ENCODE measurements at places on chromosomes 12 and 14.

- DNase-seq = no peak
These were observed 155.8 kb upstream of the FKBP4 start for GRCh38 chr12:2639020-2639298.

- DNase-seq = peak; percentile 71
These were observed 342.7 kb downstream of the CACNA1C start for GRCh38 chr12:2395354-2395977.

GRCh38 chr12:5945071-5946008, at the start of gene ANO2:
Gene ANO2 (minus strand): TSS chr12:5945259. CDS start chr12:5945217, 42 bp downstream.
- DNase-seq = peak; percentile 68

DNA sequence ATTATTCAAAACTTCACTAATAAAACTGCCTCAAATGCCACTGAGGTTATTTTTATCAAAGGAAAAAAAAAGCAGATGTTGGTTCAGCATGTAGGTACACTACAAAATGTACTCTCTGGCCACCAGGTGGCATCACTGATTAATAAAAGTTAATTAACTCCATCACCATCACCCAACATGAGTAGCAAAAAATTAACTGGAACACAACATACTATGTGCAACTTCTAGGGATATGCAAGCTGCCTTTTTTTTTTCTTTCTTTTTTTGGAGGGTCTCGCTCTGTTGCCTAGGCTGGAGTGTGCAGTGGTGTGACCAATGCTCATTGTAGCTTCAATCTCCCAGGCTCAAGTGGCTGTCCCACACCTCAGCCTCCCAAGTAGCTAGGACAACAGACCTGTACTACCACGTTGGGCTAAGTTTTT, 43.8 kb upstream of the NR2C1 start:
- peak; percentile 92 for DNase-seq

DNA sequence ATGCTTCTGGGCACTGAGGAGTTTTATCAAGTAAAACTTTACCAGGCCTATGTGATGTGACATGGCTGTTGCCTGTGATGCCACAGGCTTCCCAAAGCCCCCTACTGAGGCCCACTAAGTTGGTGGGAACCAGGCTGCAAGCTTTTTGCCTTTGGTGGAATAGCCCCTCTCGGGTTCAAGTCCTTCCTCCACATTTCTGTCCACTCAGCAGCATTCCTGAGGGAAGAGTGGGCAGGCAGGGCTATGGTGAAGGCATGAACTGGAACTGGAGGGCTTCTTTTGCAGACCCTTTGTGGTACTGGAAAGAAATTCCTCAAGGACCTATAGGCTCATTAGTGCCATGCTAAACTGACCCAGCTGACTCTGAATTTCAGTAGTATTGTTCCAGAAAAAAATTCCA, 48.5 kb downstream of the WDR20 start:
- DNase-seq = no peak

DNA sequence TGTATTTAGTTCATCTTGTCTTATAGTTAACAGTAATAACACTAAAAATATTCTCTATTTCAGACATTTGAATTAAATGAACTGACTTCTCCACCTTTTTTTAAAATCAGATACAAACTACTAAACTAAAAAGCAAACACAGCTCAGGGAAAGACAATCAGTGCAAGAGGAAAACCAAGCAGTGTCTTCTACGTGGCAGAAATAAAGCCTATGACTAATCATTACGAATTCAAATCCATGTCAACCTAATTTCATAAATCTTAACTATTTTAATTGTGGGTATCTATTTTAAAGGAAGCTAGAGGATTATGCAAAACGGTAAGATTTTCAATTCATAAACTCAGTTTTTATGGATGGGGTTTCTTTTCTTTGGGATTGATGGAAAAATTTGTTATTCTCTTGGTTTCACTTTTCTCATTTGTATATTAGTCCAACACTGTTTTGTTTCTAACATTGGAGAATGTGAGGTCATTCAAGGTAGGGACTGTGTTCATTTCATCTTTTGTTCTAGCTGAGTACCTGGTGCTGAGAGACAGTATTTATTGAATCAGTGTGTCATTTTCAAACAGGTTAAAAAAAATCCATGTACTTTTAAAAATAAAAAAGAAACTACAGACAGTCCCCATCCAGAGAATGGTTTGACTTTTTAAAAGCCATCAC, 12.8 kb upstream of the PALS1 start:
- DNase-seq = no peak

DNA sequence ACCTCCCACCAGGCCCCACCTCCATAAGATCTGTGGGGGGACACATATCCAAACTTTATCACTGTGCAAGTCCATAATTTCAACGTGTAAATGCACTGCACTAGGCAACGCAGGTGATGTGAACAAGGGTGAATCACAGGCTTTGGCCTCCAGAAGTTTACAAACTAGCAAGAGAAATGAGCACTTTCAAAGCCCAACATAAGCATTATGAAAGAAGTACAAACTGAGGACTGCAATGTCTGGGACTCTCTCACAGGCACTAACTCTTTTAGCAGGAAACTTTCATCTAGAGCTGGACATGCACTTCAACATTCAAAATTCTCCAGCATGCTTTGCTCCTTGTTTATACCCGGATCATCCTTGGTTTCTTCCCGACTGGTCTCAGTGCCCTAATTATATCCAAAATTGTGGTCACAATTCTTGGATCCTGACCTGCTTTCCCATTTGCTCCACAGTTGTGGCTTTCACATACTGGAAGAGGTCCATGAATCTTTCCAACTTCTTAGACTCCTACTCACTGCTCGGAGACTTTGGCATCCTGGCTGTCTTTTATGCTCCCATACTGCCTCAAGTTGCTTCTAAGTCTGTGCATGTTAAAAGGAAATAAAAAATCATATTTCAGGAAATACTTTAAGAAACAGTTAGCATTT, 44.9 kb upstream of the STRAP start:
- DNase-seq = peak; percentile 22

- DNase-seq = no peak
These were observed 4.9 kb upstream of the PTCSC3 start for GRCh38 chr14:36181417-36181816.

DNA sequence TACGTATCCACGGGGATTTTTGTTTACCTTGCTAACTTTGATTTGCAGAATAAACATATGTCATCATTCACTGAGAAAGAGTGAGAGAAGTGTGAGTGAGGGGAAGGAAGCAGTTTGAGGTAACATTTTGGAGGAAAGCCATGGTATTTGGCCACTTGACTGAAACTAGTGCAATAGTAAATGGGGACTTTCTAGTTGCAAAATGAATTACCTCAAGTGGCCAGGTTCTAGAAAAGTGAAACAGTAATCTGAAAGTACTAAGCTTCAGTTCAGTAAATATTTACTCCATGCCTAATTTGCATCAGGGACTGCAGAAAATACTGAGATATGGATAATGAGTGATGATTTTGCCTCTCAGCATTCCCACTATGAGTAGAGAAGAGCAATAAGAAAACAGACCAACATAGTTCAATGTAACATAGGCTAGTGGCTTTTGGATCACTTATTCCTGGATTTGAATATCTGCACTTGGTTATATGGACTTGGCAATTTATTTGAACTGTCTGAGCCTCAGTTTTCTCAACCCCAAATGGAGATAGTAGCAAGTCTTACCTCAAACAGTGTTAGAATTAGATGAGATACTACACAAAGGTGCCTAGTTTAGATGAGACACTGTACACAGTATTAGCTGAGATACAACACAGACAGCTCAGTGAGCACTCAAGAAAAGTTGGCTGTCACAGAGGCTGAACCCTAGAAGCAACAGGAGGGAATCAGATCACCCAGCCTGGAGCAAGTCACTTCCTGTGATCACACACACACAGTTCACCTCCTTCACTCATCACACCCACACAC, 439.1 kb downstream of the NPAS3 start:
- DNase-seq = no peak

- DNase-seq = peak; percentile 11
These were observed 28.3 kb downstream of the C12orf75 start for GRCh38 chr12:105358789-105359188.

DNA sequence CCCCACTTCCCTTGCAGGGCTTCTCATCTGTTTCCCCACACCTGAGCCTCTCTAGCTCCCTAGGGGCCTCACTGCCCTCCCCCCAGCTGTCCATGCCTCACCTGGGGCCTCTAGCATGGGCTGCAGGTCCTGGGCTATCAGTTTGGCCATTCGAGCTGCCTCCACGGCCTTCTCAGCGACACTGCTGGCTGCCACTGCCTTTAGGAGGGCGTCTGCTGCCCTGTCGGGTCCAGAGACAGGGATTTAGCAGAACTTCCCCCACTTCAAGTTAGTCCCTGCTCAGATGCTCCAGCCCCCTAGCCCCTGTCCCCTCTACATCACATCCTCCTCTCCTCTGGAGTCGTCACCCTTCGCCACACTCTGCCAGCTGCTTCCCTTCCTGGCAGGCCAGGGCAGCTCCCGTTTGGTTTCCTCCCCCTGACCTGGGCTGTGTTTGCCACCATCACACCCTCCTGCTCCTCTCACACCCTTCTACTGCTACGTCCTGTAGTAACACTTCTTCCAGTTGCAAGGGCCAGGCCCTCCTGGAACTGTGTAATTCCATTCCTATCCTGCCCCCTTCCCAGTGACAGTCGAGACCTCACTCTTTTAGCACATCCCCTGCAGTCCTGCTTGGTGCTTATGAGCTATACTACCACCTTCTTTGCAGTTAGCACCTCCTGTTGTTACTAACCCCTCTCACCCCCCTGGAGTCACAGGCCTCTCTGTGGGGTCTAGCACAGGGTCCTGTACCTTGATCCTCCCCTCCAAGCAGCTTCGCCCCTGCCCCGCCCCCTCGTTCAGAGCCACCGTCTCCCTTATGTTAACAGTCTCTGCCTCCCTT, 4.3 kb upstream of the AP1G2 start:
- DNase-seq = no peak

GRCh38 chr12:14886271-14886670, 617 bp upstream of the MGP start:
- DNase-seq = no peak

DNA sequence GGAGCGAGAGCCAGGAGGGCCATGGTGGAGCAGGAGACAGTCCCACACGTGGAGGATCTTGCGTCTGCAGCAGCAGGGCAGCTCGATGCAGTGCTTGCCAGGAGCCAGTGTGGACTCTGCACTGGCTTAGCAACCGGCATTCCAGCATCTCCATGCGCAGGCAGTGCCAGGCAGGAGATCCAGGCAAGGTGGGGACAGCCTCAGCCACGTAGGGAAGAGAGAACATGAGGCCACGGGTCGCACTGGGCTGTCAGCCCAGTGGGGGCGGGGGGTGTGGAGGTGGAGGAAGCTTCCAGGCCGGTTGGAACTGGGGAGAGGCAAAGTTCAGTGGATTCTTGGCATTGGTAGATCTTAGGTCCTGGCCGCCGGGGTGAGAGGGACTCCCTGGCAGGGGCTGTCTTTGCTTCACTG, 121.0 kb upstream of the EVL start:
- no peak for DNase-seq

- DNase-seq = peak; percentile 97
These were observed 3.0 kb downstream of the CALM1 start for GRCh38 chr14:90399541-90400444.

DNA sequence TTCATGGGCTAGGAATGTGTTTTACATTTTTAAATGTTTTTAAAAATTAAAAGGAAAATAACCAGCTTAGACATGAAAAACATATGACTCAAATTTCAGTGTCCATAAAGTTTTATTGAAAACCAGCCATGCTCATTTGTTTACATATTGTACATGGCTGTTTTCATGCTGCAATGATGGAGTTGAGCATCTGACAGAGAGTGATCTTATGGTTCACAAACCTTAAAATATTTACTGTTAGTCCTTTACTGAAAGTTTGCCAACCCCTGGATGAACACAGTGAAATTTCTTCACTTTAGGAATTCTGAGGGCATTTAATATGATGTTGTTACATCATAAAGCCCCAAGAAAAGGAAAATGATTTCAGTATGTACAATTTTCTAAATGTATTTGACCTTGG, 16.1 kb downstream of the RASSF9 start:
- DNase-seq = no peak

- no peak for DNase-seq
These were observed 70.8 kb upstream of the GNG2 start for GRCh38 chr14:51789596-51789995.

DNA sequence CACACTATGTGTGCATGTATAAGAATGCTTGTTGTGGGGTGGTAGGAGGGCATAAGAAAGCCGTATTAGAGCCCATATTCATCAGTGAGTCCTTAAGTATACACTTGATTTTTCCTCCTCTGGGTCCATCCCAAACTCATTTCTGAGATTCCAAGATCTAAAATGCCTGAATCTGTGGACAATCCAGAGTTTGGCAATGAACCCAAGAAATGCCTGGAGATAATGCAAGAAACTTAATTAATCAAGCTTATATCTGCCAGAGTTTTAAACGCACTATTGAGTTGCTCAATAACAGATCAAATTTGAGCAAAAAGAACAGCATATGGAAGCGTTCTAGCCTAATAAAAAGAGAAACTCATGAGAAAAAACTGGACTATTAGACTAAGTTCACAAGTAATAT, 143.4 kb upstream of the NAV3 start:
- DNase-seq = peak; percentile 4

GRCh38 chr12:131766382-131767107, 55.7 kb downstream of the SFSWAP start:
- no peak for DNase-seq

GRCh38 chr14:22391908-22392565, 197.0 kb downstream of the DAD1 start:
- peak; percentile 80 for DNase-seq

GRCh38 chr12:50620109-50620977, 115.6 kb downstream of the DIP2B start:
- peak; percentile 45 for DNase-seq

DNA sequence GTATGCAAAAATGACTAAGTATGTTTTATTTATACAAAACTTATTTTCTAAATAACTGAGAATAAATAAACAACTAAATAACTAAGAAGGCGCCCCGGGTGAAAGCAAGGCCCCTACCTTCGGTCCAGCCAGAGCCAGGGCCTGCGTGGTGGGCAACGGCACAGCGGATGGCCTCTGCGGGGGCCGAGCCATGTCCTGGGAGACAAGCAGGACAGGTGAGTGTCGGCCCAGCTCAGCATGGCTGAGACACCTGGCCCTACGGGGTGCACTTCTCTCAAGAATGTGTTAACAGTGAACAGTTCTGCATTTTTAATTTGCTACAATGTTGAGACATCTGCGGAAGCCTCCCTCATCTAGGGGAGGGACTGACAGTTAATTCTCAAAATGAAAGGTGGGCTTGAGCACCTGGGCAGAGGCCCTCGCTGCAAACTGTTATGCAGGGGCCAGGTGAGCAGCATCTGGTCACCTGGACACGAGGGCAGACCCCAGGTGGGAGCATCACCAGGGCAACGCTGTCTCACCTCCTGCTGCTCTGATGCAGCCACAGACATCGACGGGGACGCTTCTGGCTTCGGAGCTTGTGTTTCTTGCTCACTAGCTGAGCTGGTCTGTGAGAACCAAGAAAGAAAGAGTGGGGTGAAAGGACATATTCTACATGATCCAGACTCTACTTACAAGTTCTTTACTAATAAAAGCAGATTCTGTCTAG, 31.8 kb downstream of the AMN start:
- no peak for DNase-seq

GRCh38 chr12:38662829-38663228, 242.6 kb downstream of the CPNE8 start:
- DNase-seq = no peak

DNA sequence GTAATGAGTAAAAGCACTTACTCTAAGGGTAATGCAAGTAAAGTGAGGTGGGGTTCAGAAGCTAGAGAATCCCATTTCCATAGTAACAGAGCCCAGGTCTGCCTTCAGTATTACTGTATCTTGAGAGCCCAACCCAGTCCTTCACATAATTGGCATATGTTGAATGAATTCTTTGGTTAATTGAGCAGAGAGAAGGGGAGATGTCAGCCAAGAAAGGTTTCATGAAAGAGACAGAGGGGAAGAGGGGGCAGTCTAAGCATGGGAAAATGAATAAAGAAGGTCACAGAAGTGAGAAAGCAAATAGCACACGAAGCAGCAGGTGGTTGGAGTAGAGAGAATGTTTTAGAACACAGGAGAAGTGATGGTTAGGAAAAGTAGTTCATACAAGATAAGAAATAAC, 371.1 kb downstream of the SEC23A start:
- no peak for DNase-seq

Measured in tongue (tissue), 3 donors.